ENCODE measurements at places on chromosomes 4 and X. TPM values are rescaled to one million over a fixed set of nuclear protein-coding genes. Genes with fewer than 3 reads are reported as not detected.

CHRDL1 gene
- 14.3 TPM for total RNA-seq

DNA sequence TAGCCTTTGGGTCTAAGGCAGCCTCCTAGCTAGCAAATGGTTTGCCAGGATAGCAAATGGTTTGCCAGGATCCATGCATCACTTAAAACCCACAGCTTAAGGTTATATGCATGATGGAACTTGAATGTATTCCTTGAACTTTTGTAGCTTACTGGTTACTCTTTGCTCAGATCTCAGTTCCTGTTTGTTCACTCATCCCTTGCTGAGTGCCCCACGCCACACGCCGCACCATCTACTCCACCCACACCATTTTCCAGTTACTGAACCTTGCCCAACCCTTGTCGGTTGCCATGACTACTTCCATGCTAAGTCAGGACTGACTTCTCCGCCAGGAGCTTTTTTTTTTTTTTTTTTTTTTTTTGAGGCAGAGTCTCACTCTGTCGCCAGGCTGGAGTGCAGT, 29.5 kb upstream of the XIAP start:
- H3K4me1 ChIP-seq, result peaks cover 4% of the 10 kb centered on the region
- no peak overlapping the region for H3K27ac ChIP-seq
- H3K27me3 ChIP-seq, result no peaks in the 10 kb centered on the region
- peaks cover 11% of the 10 kb centered on the region for H3K36me3 ChIP-seq
- no peak for DNase-seq

DNA sequence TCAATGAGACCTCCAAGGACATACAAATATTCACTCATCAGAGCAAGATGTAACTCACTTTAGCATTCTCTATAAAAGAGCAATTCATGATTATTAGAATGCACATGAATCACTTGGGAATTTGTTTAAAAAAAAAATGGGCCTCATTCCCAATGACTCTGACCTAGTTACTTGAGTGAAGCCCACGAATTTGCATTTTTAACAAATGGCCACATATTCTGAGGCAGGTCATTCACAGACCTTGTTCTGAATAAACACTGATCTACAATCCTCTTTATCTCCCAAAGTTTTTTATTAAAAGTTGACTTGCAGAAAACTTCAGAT, 255.1 kb upstream of the VEGFC start:
- H3K4me1 ChIP-seq, result no peaks in the 10 kb centered on the region
- DNase-seq, result no peak
- no peak overlapping the region for H3K4me3 ChIP-seq

GRCh38 chr4:13601048-13601447, 26.5 kb downstream of the BOD1L1 start:
- no peak overlapping the region for H3K27ac ChIP-seq
- H3K36me3 ChIP-seq, result peaks cover 38% of the 10 kb centered on the region
- H3K27me3 ChIP-seq, result no peaks in the 10 kb centered on the region
- no peak for DNase-seq
- peaks cover 3% of the 10 kb centered on the region for H3K4me1 ChIP-seq

GRCh38 chr4:76197971-76198410, 15.6 kb downstream of the SCARB2 start:
- peaks cover 48% of the 10 kb centered on the region for H3K4me1 ChIP-seq
- H3K27me3 ChIP-seq, result no peaks in the 10 kb centered on the region
- peak; percentile 29 for DNase-seq
- peak overlapping the region; percentile 77 for H3K27ac ChIP-seq
- H3K36me3 ChIP-seq, result peaks cover 5% of the 10 kb centered on the region
- peak overlapping the region; percentile 66 for H3K4me3 ChIP-seq

- H3K4me1 ChIP-seq, result no peaks in the 10 kb centered on the region
- H3K36me3 ChIP-seq, result no peaks in the 10 kb centered on the region
Observed at GRCh38 chrX:106150701-106151100, 17.4 kb upstream of the PWWP3B start.

DNA sequence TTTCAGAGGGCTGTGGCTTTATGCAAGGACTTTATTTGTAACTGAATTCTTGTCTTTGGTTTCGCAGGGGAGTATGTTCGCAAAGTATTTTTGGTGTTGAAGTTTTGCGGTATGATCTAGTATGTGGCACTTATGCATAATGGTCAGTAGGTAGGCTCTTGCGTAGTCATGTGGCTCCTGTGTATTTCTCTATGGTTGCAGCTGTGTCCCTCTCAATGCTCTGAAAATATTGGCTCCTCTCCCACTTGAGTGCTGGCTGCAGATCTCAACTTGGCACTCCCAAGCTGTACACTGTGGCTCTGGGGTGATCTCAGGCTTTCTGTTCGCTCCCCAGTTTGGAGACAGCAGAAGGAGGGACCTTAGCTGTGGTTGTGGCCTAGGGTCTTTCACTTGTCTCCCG, 24.8 kb downstream of the ARMCX5 start:
- DNase-seq, result no peak
- no peak overlapping the region for H3K4me3 ChIP-seq
- no peaks in the 10 kb centered on the region for H3K27me3 ChIP-seq
- H3K4me1 ChIP-seq, result no peaks in the 10 kb centered on the region
- H3K27ac ChIP-seq, result peak overlapping the region; percentile 57

DNA sequence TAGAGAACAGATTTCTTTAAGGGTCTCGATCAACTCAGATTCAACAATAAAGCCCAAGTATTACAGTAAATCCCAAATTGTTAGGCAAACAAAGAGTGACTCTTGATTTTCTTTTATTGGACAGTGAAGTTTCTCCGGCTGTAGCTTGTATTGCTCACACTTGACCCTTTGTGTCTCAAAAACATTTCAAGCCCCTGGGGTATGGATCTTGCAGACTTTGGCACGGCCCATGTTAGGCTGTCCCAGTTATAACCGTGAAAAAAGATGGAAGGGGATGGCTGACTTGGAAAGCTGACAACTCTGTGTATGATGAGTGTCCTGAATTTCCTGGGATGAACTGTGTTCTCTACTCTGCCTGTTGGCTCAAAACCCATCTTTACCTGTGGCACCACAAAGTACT, 356.1 kb downstream of the SLITRK2 start:
- no peak overlapping the region for H3K27ac ChIP-seq
- no peaks in the 10 kb centered on the region for H3K4me1 ChIP-seq
- H3K4me3 ChIP-seq, result no peak overlapping the region

GRCh38 chrX:12814420-12814819, 23.2 kb downstream of the PRPS2 start:
- H3K4me1 ChIP-seq, result peaks cover 8% of the 10 kb centered on the region
- no peaks in the 10 kb centered on the region for H3K27me3 ChIP-seq
- H3K36me3 ChIP-seq, result peaks cover 13% of the 10 kb centered on the region
- no peak overlapping the region for H3K4me3 ChIP-seq
- no peak overlapping the region for H3K27ac ChIP-seq
- peak; percentile 28 for DNase-seq

DNA sequence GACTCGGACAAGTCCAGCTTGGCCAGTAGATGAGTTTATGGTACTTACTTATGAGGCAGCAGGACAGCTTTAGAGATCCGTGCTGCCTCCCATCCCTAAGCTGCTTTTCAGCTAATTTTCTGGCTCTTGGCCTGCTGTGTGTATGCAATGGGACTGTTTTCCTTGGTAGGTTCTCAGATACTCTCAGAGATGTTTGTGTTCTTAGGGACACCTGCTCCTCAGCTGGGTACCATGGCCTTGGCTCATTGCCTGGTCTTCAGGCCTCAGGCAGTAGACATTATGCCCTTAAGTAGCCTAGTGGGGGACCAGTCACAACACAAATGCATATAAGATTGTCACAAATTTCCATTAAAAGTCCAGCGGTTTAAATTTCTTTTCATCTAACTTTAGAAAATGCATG, 688.0 kb downstream of the PCDH7 start:
- H3K4me3 ChIP-seq, result no peak overlapping the region
- H3K27ac ChIP-seq, result no peak overlapping the region
- no peaks in the 10 kb centered on the region for H3K36me3 ChIP-seq
- no peak for DNase-seq
- H3K4me1 ChIP-seq, result no peaks in the 10 kb centered on the region
- no peaks in the 10 kb centered on the region for H3K27me3 ChIP-seq

ASMT gene
- total RNA-seq, result 0.44 TPM

GRCh38 chr4:8182858-8183725, 16.0 kb upstream of the SH3TC1 start:
- H3K36me3 ChIP-seq, result no peaks in the 10 kb centered on the region
- DNase-seq, result no peak
- H3K27me3 ChIP-seq, result no peaks in the 10 kb centered on the region
- no peak overlapping the region for H3K4me3 ChIP-seq

- no peak for DNase-seq
- H3K27me3 ChIP-seq, result no peaks in the 10 kb centered on the region
- no peak overlapping the region for H3K27ac ChIP-seq
- no peaks in the 10 kb centered on the region for H3K36me3 ChIP-seq
- H3K4me3 ChIP-seq, result no peak overlapping the region
Observed at GRCh38 chrX:144275843-144276242, 392.0 kb downstream of the UBE2NL start.

JCHAIN gene
- not detected for total RNA-seq

- no peak for DNase-seq
- H3K4me3 ChIP-seq, result no peak overlapping the region
- no peaks in the 10 kb centered on the region for H3K27me3 ChIP-seq
- no peaks in the 10 kb centered on the region for H3K4me1 ChIP-seq
- peaks cover 9% of the 10 kb centered on the region for H3K36me3 ChIP-seq
Observed at GRCh38 chrX:132883358-132883915, 75.0 kb downstream of the HS6ST2 start.

TLL1 gene
- 1.7 TPM for total RNA-seq

DNA sequence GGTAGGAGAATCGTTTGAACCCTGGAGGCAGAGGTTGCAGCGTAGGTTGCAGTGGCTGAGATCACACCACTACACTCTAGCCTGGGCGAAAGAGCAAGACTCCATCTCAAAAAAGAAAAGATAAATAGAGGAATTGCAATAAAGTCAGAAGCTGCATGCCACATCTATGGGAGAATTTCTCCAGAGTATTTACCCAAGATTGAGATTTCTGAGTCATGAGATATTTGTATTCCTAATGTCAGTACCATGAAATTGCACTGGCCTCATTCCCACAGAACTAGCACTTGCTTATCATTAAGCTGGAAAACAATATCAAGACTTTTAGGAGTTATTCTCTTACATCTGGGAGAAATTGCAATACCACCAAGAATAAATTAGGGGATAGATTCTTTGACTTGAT, 37.4 kb downstream of the ASIC5 start:
- H3K36me3 ChIP-seq, result no peaks in the 10 kb centered on the region
- H3K4me3 ChIP-seq, result no peak overlapping the region
- no peaks in the 10 kb centered on the region for H3K4me1 ChIP-seq
- DNase-seq, result no peak

DNA sequence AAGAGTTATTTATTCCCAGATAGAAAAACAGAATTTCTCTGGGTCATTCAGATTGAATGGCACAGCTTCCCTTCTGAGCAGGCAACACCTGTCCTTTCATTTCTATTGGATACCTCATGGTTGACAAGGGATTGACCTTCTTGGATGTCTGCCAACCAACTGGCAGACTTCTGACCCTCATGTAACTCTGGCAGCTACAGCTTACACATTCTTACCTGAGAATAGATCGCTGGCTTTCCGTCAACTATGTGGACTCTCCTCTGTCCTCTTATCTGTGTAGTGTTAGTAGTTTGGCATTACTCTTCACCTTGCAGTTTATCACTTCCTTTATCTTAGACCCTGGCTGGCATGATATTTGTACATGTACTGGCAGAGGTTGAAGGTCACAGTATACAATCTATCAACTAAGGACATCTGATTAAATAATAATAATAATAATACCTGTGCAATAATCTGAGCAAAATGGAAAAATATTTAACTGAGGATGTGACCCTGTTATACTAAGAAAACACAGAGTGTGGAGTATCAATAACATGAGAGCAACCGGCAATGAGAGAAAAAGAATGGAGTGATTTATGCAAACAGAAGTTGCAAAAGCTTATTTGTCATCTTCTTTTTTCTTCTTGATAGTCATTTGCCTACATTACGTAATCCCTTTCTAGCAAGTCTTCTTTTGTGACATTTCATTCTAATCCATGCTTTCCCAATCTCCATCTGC, 1118.2 kb downstream of the ARAP2 start:
- no peak for DNase-seq
- H3K4me1 ChIP-seq, result no peaks in the 10 kb centered on the region
- no peaks in the 10 kb centered on the region for H3K36me3 ChIP-seq
- H3K27me3 ChIP-seq, result no peaks in the 10 kb centered on the region

All from neural crest cell (in vitro differentiated cells).